Neural progenitor cell (in vitro differentiated cells): ENCODE measurements at places on chromosomes 7 and 10.

DNA sequence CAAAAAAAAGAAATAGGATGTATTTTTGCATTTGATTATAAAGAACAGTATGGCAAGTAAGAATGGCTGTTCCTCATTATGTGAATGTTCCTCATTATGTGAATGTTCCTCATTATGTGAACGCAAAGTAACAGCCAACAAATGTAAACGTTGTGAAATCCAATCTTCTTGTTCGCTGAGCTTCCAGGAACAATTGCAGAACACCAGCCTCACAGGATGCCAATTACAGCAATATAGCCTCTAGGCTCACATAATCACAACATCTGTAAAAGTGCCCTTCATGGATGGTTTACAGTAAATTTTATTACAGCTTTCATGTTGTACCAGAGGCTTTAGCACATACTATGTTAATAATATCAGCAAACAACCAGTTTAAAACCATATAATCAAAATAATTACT lies 71.6 kb downstream of the THSD7A start:
- DNase-seq = peak; percentile 57

DNA sequence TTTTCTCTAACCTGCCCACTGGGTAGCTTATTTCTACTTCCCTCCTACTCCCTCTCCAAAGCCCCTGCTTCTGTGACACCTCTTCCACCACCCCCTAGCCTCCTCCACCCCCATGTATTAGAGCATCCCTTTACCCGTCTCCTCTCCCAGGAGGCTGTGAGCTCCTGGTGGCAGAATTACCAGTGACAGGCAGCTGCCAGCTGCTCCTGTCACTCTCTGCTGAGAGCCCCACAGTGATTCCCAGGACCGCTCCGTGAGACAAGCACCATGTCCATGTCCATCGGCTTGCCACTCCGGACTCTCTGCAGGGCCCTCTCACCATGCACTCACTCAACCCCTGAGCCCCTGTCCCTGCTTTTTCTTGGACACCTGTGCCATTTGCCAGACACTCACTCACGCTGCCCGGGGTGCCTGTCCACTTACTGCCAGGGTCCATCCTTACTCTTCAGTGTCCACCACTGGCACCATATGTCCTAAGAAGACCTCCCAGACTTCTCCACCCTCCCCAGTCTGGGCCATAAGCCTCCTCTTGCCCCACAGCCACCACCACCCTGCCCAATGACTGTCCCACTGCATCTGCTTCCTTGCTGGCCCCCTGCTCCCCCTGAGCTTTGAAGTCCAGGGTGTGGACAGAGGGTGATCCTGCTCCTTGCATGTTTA lies 9.8 kb downstream of the WDFY4 start:
- DNase-seq = no peak

- DNase-seq = no peak
Observed at GRCh38 chr7:3825491-3825890, 524.4 kb downstream of the SDK1 start.

DNA sequence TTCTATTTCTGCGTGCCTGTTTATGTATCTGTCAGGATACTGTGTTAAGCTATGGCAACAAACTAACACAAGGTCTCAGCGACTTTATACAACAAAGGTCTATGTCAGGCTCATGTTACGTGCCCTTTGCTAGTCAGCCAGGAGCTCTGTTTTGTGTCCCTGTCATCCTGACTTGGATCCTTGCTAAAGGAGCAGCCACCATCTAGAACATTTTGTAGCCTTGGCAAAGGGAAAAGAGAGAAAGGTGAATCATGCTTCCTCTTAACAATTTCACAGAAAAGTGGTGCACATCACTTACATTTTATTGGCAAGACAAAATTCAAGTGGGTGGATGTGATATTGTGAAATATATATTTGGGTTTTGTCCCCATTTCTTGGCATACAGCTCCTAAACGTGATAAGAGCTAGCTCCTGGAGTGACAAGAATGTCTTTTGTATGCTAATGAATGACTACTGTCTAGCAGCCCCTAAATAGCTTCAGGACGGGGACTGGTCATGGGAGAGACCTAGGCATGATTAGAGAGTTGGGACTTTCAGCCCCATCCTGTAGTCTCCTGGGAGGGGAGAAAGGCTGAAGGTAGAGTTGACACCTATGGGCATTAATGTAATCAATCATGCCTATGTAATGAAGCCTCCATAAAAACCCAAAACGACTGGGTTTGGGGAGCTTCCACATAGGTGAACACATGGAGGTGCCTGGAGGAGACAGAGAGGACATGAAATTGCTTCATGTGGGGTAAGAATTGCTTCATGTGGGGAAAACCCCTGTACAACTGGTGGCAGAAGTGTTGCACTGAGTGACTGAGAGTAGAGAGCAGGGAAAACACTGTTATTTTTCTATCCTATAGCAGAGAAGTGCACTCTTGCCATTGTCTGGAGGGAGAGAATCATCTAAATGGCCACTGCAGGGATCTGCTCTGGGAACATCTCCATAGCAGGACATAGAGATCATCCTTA lies 33.0 kb downstream of the MRPL32 start:
- no peak for DNase-seq

- DNase-seq = peak; percentile 53
Observed at GRCh38 chr7:159197066-159197975, 52.7 kb upstream of the VIPR2 start.

- no peak for DNase-seq
Observed at GRCh38 chr7:151792086-151792485, 84.8 kb downstream of the PRKAG2 start.

- peak; percentile 72 for DNase-seq
Observed at GRCh38 chr10:98425511-98426352, 10.8 kb upstream of the PYROXD2 start.

DNA sequence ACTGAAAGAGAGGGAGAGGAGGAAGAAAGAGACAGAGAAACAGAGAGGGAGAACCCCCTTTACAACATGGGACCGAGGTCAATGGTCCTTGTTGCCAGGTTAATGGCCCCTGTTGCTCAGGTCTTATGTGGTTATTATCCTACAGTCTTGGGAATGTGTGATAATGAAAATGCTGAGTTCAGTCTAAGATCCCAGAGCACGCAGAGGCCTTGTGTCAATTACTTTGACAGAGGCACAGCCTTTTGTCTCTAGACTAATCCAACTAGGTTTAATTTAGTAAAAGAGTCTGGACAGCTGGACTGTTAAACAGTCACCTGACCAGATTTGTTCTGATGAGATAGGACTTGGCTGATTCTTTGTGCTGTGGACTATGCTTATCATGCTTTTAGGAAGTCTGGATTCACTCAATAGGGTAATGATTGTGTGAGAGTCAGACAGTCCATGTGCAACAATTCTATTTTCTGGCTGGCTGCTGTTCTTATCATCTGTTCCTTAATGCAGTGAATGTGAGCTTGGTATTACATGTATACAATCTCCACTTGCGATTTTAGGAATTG lies 157.4 kb upstream of the MAGI2 start:
- peak; percentile 19 for DNase-seq

DNA sequence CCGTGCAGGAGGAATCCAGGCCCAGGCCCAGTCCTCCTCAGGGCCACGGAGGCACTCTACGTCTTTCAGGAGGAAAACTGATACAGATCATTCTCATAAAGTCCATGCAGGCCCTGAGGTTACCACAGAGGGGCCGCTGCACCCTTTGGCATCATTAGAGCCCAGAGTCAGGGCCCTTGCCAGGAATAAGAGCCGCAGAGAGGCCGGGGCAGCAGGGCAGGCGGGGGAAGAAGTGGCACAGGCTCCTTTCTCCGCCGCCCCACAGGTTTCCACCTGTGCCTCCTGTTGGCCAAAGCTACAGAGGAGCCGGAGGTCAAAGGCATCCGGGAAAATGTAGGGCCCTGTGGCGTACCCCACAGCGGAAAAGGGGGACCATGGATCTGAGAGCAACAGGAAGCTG lies 366.6 kb upstream of the SHH start:
- no peak for DNase-seq

GRCh38 chr10:30510932-30511700 lies 77.1 kb downstream of the MAP3K8 start:
- DNase-seq = no peak

- no peak for DNase-seq
Observed at GRCh38 chr7:101411508-101411874, 48.8 kb downstream of the COL26A1 start.

DNA sequence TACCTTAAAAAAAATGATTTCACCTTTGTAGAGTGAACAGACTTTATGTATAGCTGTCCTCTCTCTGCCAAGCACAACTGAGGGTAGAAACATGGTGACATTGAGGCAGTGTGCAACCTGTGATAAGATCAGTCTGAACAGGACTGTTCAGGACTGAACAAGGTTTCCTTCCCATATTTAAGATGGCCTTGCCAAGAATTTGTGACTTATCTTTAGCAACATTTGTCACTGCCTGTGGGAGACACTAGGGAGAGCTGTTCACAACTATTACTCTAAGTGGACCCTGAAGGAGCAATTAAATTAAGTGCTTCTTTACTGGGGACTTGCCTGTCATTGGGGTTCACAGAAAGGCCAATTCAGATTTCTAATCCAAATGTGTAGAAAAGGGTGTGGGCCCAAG lies 6.7 kb downstream of the OR13A1 start:
- DNase-seq = no peak

GRCh38 chr7:39681887-39682441 lies 58.6 kb downstream of the RALA start:
- DNase-seq = no peak

DNA sequence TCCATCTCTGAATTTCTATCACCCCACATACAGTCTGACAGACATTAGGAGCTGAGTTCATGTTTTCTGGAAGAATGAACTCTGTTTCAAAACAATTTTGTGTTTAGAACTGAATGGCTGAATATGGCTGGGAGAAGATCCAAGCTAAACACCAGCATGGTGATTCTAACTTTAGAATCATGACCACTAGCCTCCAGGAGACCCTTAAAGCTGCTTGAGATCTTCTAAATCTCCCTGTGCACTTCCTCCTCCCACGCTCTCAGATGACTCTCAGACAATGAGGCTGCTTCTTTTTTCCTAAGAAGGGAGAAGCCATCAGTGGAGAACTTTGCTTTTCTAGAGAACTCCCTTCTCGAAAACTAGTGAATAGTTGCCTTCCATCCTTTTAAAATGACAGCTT lies 711.2 kb downstream of the GRID1 start:
- DNase-seq = no peak

GRCh38 chr7:20839196-20839735 lies 52.6 kb upstream of the SP8 start:
- DNase-seq = no peak
